ENCODE measurements at places on chromosomes 5 and 9.

DNA sequence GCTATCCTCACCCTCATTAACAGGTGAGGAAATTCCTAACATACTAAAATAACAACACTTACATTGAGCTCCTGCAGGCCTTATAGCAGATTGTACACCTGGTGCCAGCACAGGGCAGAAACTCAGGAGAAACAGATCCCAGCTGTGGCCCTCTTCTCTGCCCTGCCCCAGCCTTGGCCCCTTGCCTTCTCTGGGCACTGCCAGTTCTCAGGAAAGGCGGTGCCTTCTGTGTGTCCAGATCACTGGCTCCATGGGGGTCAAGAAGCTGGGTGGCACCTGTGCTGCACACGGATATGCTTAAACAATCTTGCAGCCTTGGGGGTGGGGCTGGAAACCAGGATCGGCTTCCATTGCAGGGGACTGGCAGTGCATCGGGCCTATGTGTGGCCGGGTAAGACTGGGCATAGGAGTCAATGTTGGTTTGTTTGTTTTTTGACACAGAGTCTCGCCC lies 19.3 kb downstream of the KYAT1 start:
- DNase-seq = no peak

DNA sequence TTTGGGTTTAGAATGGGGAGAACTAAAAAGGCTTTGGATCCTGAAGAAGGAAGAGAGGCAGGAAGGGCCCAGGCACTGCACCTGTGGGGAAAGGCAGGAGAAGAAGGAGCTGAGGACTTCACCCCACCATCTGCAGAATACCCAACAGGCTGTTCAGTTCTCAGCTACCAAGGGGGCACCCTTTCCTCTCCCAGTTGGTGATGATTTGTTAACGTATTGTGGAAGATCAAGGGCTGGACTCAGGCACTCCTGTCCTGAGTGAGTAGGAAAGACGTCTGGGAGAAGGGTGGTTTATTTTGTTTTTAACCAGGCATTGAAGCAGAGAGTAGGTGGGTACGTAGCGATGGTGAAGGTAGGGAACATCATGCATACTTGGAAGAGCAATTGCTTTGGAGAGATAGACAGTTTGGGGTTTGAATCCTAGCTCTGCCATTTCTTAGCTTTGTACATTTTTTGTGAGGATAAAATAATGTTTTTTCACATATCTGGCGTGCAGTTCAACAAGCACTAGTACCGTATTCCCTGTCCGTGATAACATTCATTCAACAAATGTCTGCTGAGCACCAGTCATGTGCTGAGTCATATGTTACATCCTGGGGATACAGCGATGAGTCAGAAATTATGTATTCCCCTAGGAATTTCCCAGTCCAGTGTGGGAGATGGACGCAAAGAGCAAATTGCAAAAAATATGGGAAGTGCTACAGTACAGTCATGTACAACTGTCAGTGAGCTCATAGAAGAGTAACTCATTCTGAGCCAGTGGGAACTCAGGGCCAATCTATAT lies 2.1 kb downstream of the MSANTD3 start:
- DNase-seq = no peak

DNA sequence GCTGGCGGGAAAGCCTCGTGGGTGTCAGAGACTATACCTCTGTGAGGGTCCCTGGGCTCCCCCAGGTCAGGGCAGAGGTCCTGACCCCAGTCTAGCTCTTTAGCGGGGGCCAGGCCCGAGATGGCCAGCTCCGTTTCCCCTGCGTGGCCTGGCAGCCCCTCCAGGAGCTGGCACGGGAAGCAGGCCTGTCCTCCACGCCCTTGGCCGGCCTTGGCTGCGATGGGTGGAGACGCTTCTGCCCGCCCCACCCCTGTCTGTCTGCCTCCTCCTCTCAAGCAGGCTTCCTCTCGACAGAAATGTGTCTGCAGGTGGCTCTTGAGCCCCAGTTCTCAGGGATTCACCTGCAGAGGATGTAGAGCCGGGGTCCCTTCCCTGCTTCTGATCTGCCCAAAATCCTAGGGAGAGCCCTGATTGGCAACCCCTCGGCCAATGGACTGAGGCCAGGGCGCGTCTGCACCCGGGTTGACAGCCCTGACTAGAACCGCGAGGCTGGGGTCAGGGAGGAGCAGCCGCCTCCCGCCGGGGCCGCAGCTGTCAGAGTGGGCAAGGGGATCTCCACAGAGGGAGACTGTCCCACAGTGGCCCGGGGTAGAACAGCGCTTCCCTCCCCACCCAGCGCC lies 2.6 kb upstream of the GRIN1 start:
- DNase-seq = no peak

- no peak for DNase-seq
Measured at GRCh38 chr9:80375477-80375876, 803.7 kb downstream of the TLE4 start.

DNA sequence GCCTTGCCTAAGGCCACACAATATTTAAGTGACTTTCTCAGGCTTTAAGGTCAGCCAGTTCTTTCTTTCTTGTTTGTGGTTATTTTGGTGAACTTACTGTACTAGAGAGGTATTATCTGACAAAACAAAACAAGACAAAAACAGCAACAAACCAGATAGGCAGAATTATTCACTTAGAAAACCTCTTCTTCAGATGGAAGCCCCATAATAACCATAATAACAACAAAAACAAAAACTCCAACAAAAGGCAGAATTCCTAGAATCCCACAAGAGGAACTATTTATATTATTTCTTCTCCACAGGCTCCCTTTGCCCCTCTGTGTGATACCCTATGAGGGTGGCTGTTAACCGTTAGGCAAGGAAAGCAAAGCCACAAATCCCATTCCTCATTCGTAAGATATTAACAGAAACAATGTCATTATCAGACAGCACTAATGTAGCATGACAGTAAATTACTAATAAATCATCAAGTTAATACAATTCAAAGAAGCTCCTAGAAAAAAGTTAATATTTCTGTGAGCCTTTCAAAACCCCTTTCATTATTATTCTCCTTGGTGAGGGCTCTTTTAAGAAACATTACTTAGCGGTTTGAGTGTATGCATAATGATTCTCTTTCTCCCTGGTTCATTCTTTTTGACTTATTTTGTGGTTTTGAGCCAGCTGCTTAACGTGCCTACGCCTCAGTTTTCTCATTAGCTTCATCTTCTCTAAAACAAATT lies 274.9 kb downstream of the EFNA5 start:
- DNase-seq = no peak

DNA sequence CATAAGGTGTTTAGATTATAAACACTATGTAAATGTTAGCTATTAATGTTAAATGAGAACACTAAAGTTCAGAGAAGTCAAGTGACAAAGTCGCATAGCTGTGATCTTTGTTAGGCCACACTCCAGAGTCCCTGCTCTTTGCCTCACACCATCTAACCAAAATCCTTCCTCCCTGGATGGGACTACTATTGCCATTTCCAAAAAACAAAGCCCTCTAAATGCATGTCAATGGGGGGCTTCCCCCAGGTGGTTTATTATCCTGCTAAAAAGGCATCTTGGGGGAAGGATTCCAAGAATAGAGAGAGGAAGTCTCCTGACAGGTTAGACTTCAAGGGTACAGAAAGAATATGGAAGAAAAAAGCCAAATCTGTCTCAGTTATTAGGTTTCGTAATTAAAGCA lies 10.4 kb downstream of the NR6A1 start:
- no peak for DNase-seq

GRCh38 chr9:127794001-127794791 lies 8.4 kb downstream of the CDK9 start:
- no peak for DNase-seq

GRCh38 chr5:114223866-114224265 lies 138.0 kb upstream of the KCNN2 start:
- DNase-seq = no peak

GRCh38 chr5:135670588-135670987 lies 91.8 kb upstream of the CXCL14 start:
- DNase-seq = no peak

DNA sequence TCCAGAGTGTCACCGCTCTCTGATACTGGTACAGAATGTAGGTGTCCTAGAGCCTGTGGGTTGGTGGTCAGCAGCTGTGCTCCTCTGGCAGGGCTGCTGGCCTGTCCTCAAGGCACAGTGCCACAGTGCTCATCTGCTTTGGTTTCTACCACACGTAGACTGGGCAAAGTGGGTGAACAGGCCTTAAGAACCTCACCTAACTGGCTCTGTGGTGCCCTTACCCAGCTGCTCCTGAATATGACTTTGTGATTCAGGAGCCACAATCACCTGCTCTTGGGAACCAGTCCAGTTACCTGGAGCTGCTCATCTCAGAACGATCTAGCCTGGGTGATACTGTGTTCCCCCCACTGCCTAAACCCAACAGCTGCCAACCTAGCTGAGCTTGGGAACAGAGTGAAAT lies 6.4 kb downstream of the NOP16 start:
- DNase-seq = no peak

DNA sequence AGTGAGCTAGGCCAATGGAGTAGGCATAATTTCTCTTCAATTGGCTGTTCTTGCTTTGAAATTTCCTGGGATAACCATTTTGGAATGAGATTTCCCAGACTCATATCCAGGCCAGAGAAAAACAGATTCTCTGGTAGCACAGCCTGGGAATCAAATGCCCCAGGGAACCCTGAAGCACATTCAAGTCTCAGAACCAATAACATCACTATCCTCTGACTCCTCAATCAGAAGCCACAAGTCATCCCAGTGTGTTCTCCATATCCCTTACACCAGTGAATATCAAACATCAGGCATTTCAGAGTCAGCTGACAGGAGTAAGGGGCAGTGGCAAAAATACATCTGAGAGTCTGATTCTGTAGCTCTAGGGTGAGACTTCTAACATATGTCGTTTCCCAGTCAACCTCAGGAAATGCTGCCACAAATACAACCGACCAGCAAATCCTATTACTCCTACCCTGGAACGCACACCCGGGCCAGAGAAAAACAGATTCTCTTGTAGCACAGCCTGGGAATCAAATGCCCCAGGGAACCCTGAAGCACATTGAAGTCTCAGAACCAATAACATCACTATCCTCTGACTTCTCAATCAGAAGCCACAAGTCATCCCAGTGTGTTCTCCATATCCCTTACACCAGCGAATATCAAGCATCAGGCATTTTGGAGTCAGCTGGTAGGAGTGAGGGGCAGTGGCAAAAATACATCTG lies 537.7 kb upstream of the NMUR2 start:
- DNase-seq = no peak

DNA sequence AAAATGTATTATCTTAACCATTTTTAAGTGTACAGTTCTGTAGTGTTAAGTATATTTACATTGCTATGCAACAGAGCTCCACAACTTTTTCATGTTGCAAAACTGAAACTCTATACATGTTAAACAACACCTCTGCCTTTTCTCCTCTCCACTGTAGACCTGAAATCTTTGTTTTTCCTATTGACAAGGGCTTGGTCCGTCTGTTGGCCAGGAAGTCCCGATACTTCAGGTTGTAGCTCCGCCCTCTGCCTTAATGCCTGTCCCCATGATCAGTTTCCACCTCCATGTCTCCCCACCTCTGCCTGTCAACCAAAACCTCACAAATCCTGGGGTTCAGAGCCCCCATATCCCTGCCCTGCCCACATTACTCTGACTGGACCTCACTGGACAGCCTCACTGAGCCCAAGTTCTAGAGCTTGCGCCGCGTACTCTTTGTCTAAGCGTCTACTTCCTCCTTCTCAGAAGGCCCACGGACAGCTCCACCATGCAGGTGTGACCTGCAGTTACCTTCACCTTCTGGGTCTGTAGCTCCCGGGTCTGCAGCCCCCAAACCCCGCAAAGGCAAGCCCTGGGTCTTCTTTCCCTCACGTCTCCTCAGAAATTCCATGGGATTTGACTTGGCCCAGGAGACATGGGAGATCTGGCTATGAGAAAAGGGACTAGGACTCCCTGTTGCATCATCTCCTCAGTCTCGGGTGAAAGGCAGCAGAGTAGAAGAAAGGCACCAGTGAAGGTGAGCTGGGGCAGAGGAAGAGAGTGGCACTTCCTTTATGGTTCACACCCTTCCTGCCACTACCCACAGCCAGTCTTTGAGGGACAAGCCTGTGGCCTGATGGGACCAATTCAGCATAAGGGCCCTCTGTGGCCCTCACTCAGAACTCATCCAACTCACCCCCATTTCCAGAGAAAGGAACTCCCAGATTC lies 8.0 kb downstream of the GLIPR2 start:
- no peak for DNase-seq

DNA sequence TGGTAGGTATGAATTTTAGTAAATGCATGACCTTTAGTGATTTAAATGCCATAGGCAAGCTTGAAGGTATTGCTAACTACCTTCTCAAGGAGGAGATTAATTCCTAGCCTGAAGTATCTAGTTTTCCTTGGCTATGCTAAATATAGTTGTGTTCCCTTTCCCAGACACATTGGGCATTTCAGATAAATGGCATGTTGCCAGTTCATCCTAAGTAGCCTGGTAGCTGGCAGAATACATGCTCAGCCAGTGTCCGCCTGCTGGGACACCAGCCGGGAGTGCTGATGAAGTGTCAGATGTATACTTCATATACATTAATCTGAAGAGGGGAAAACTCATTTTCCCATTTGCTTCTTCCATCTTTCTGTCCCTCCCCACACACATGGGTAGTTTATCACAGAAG lies 196.9 kb downstream of the MAST4 start:
- DNase-seq = no peak

DNA sequence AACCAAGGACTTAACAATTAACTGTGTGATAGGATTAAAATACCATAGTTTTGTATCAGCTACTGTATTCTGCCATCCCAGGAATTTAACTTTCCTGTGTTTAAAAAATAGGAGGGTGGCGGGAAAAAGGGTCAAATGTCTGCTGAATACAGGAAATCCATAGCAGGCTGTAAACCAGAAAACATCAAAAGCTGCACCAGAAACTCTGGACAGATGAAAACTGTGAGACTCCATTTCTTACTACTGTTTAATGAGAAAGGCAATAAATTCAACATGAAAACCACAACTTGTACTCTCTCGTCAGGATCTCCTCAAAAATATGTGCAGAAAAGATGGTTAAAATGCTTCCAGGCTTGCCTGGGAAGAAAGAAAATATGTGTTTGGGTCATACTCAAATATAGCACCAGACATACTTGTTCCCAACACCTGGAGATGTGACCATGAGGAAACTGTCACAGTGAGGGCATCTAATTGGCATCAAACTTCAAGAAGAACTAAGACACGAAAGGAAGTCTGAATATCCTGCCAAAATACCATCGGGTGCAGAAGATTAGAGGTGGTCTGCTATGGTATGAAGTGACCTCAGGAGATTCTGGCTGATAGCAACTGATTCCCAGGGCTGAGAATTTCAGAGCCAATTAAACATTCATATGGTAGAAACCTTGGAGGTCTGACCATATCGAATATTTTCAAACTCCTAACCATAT lies 164.7 kb upstream of the TARS1 start:
- no peak for DNase-seq

GRCh38 chr5:22242532-22242931 lies 610.6 kb downstream of the CDH12 start:
- DNase-seq = no peak

GRCh38 chr5:135034236-135034962 lies 371 bp upstream of the PITX1 start:
- DNase-seq = no peak

GRCh38 chr5:175107865-175108264 lies 336.1 kb downstream of the DRD1 start:
- no peak for DNase-seq

DNA sequence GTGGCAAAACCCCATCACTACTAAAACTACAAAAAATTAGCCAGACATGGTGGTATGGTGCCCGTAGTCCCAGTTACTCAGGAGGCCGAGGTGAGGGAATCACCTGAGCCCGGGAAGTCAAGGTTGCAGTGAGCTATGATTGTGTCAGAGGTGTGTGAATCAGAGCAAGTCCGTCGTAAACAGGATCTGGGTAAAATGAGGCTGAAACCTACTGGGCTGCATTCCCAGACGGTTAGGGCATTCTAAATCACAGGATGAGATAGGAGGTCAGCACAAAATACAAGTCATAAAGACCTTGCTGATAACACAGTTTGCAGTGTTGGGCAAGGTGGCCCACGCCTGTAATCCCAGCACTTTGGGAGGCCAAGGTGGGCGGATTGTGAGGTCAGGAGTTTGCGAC lies 1.9 kb upstream of the CLTB start:
- no peak for DNase-seq

Data from activated CD4-positive, CD25-positive, alpha-beta regulatory T cell treated with anti-CD3 and anti-CD28 coated beads, Interleukin-2, amount 50 U/mL, for 72 hours (primary cell).